Activated CD4-positive, alpha-beta T cell treated with anti-CD3 and anti-CD28 coated beads, Interleukin-2, amount 10 ng/mL, durations not matched to agents 7 days and 5 days (primary cell): ENCODE measurements at places on chromosomes 12 and 14. TPM values are rescaled to one million over a fixed set of nuclear protein-coding genes. Genes with fewer than 3 reads are reported as not detected.

The CCDC60 gene
- total RNA-seq = not detected

DNA sequence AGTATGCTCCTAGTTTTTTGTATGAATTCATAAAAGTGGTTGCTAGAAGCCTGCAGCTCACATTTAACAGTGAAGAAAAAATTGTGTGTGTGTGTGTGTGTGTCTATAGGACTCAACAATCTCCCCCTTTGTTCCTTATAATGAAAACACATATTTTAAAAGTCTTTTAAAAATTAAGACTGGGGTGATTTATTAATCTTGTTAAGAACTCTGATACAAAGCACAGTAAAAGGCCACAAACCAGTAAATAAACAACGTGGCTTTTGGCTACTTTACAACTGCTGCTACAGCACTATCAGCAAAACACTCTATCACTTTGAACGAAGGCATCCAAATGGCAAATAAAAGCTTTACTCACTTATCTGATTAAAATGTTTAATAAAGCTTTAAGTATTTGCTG is 594 bp upstream of the VCPKMT start:
- H3K4me1 ChIP-seq = peaks cover 28% of the 10 kb centered on the region
- H3K36me3 ChIP-seq = peaks cover 29% of the 10 kb centered on the region
- peak overlapping the region; percentile 95 for H3K4me3 ChIP-seq

GRCh38 chr14:65211341-65211987 is 109.1 kb upstream of the MAX start:
- H3K27ac ChIP-seq = peak overlapping the region; percentile 74
- peaks cover 3% of the 10 kb centered on the region for H3K36me3 ChIP-seq
- no peaks in the 10 kb centered on the region for H3K27me3 ChIP-seq

- no peaks in the 10 kb centered on the region for H3K27me3 ChIP-seq
- H3K27ac ChIP-seq = peak overlapping the region; percentile 93
- H3K4me1 ChIP-seq = peaks cover 43% of the 10 kb centered on the region
- peaks cover 54% of the 10 kb centered on the region for H3K36me3 ChIP-seq
- peak overlapping the region; percentile 63 for H3K4me3 ChIP-seq
- DNase-seq = peak; percentile 61
Observed at GRCh38 chr12:21509768-21510167, 8.2 kb downstream of the GOLT1B start.

The SLC8A3 gene
- total RNA-seq = not detected

The MSI1 gene
- not detected for total RNA-seq

GRCh38 chr12:117702741-117703140 is 266.0 kb downstream of the KSR2 start:
- DNase-seq = no peak
- H3K4me3 ChIP-seq = no peak overlapping the region
- no peaks in the 10 kb centered on the region for H3K4me1 ChIP-seq
- H3K27me3 ChIP-seq = no peaks in the 10 kb centered on the region
- H3K27ac ChIP-seq = no peak overlapping the region

The RAD52 gene
- total RNA-seq = 19.4 TPM

GRCh38 chr12:111285200-111285599 is 83.7 kb downstream of the PHETA1 start:
- H3K36me3 ChIP-seq = no peaks in the 10 kb centered on the region
- H3K27me3 ChIP-seq = no peaks in the 10 kb centered on the region
- no peak overlapping the region for H3K27ac ChIP-seq

DNA sequence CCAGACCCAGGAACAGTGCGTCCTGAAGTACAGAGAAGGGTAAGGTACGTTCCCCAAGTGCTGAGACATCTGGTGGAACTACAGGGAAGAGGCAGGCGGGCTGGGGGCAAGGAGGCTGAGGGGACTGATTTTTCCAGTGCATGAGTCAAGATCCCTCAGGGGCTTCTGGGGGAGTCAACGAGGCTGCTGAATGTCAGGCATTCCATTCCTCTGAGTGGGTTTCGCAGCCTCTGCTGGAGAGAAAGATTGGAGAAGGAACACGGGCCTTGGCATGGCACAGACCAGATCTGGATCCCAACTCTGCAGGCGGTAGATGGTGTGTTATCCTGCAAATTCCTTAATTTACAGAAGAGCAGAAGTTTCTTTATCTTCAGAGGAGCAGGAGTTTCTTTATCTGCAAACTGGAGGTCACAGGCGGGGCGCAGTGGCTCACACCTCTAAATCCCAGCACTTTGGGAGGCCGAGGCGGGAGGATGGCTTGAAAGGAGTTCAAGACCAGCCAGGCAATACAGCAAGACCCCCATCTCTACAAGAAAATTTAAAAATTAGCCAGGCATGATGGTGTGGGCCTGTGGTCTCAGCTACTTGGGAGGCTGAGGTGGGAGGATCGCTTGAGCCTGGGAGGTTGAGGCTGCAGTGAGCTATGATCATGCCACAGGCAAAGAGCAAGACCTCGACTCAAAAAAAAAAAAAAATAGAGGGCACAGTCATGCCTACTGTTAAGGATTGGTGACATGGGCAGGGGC is 132.6 kb upstream of the MAP1LC3B2 start:
- H3K27ac ChIP-seq = no peak overlapping the region
- H3K27me3 ChIP-seq = no peaks in the 10 kb centered on the region
- no peak overlapping the region for H3K4me3 ChIP-seq
- DNase-seq = no peak
- peaks cover 3% of the 10 kb centered on the region for H3K36me3 ChIP-seq

DNA sequence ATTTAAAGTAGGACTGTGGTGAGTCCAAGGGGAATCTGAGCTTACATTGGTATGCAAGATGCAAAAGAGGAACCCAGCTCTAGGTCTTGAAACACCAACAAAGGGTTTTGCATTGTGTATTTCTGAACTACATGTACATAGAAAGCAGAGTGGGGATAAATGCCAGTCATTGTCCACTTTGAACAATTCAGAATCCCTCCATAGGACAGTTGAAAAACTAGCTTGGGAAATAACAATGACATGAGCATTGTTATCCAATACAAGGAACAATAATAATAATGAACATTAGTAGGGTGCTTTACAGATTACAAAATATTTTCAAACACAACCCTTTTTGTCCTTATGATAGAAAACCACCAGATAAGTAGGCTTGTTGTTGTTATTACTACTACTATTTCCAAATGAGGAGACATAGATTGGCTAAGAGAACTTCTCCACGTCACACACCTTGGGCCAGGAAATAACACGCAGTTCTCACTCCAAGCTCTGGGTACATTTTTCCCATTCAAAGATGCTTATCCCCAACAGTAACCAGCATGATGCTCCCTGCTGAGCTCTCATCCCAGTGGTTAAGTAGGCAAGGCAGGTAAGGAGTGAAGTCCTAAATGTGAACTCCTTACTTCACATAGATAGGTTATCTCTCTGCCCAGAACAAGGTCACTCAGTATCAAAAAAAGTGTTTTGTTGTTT is 51.7 kb upstream of the RASSF8 start:
- no peaks in the 10 kb centered on the region for H3K4me1 ChIP-seq
- no peaks in the 10 kb centered on the region for H3K36me3 ChIP-seq
- H3K27ac ChIP-seq = no peak overlapping the region
- no peak overlapping the region for H3K4me3 ChIP-seq

- H3K4me3 ChIP-seq = no peak overlapping the region
- H3K36me3 ChIP-seq = no peaks in the 10 kb centered on the region
Observed at GRCh38 chr12:70002912-70003255, 177.9 kb downstream of the MYRFL start.

GRCh38 chr12:538731-539539 is 79.2 kb downstream of the B4GALNT3 start:
- peak overlapping the region; percentile 9 for H3K4me3 ChIP-seq
- peak overlapping the region; percentile 83 for H3K27ac ChIP-seq
- H3K4me1 ChIP-seq = peaks cover 22% of the 10 kb centered on the region
- H3K36me3 ChIP-seq = no peaks in the 10 kb centered on the region

DNA sequence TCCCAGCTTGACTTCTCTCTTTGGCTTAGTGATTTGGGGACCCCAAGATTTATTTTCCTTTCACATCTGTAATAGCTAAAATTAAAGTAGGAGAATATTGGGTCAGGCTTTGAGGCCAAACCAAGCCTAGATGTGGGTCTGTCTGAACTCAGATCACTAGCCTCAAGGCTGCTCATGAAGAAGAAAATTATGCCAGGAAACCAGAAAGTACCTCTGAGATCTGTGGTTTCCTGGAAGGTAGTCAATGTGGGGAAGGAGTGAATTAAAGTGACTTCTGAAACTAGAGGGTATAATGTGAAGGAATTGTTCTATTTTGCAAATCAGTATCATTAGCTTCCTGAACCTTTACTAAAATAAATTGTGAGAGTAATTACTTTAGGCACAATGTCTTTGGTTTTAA is 13.4 kb upstream of the CLEC12A start:
- H3K27ac ChIP-seq = peak overlapping the region; percentile 2
- H3K27me3 ChIP-seq = peaks cover 1% of the 10 kb centered on the region
- H3K4me1 ChIP-seq = peaks cover 49% of the 10 kb centered on the region
- no peak overlapping the region for H3K4me3 ChIP-seq
- H3K36me3 ChIP-seq = no peaks in the 10 kb centered on the region

GRCh38 chr12:50112456-50113218 is 601 bp downstream of the COX14 start:
- peak; percentile 29 for DNase-seq
- peaks cover 13% of the 10 kb centered on the region for H3K36me3 ChIP-seq

DNA sequence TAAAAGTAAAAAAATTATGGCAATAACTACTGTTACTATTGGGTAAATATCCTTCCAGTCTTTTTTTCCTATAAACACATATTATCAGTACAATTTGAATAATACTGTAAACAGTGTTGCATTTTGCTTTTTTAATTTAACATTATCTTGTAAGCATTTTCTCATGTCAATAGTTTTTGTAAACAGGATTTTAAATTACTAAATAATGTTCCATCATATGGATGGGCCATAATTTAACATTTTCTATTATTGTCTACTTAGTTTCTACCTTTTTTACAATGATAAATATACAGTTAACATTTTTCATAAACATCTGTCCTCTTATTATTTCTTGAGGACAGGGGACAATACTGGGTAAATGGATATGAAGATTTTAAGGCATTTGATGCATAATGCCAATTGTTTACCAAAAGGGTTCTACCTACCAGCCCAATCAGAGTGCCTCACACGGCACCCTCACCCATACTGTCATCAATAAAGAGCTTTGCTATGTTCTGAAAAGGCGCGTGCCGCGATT is 759 bp upstream of the ACVR1B start:
- H3K36me3 ChIP-seq = no peaks in the 10 kb centered on the region
- H3K27me3 ChIP-seq = peaks cover 36% of the 10 kb centered on the region

The SMCO2 gene
- 0.22 TPM for total RNA-seq

The TRAF3 gene
- total RNA-seq = 40.2 TPM

The MPHOSPH9 gene
- total RNA-seq = 162 TPM

The DCN gene
- not detected for total RNA-seq

- no peak overlapping the region for H3K4me3 ChIP-seq
- H3K27me3 ChIP-seq = peaks cover 20% of the 10 kb centered on the region
- peaks cover 20% of the 10 kb centered on the region for H3K4me1 ChIP-seq
- H3K36me3 ChIP-seq = no peaks in the 10 kb centered on the region
Observed at GRCh38 chr12:42473130-42473529, 116.4 kb downstream of the PRICKLE1 start.

The TAMALIN gene
- 6.9 TPM for total RNA-seq

DNA sequence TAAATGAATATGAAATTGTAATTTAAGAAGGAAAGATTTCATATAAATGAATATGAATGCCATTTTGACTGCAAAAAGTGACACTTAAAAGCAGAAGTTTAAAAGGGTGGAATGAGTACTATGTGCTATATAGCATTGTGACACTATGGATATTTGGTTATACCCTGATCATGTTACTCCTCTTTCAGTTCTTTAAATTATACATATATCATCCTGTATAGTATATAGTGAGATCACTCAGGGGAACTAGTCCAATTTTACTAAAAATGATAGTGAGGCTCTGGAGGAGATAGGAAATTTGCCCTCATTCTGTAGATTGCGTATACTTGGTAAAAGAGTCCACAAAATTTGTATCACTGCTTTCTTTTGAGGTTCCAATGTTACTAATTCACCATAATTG is 155.7 kb upstream of the BTG1 start:
- no peak overlapping the region for H3K27ac ChIP-seq
- H3K27me3 ChIP-seq = no peaks in the 10 kb centered on the region
- H3K36me3 ChIP-seq = peaks cover 18% of the 10 kb centered on the region
- H3K4me3 ChIP-seq = no peak overlapping the region
- H3K4me1 ChIP-seq = peaks cover 2% of the 10 kb centered on the region

DNA sequence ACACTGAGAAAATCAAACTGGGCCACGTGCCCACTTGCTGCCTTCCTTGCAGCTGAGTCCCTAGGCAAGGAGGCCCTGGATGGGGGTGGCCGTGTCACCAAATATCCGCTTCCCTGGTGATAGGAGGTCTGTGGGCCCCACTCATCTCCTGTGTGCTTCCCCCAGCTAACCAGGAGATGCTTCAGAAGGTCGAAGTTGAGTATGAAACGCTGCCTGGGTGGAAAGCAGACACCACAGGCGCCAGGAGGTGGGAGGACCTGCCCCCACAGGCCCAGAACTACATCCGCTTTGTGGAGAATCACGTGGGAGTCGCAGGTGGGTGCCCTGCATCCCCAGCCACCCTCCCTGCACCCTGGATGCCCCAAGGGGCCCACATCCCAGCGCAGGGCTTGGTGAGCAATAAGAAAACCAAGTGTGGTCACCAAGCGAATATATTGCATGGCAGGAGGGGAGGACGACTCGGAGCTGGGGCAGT is 6.8 kb upstream of the SIVA1 start:
- H3K27me3 ChIP-seq = no peaks in the 10 kb centered on the region
- H3K36me3 ChIP-seq = no peaks in the 10 kb centered on the region
- peaks cover 14% of the 10 kb centered on the region for H3K4me1 ChIP-seq
- peak overlapping the region; percentile 52 for H3K27ac ChIP-seq
- no peak for DNase-seq
- no peak overlapping the region for H3K4me3 ChIP-seq

DNA sequence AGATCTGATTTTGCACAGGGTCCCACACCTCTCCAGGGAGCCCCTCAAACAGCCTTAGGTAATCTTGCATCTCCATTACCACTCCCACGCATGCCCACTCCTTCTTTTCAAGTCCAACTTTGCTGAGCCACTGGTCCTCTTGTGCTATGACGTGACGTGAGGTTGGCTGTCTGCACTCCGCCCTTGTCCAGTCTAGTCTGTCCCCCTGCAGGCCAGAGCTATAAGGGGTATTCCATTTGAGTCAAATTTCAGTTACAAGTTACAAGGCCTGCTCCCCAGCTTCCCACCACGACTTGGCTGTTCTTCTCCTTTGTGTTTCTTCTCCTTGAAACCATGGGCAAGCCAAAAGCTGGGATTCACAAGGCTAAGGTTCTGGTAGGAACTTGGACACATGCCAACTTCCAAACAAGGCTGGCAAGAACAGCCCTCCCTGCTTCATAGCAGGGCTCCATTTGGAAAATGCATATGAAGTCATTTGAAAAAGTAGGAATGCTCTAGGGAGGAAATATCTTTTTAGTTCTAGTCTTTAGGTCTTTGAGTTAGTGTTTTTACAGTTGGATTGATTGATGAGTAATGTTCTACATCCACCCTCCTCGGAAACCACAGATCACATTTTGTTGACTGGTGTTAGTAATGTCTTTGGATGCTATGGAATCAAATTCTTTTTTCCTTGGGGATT is 49.1 kb downstream of the KCNA1 start:
- H3K36me3 ChIP-seq = no peaks in the 10 kb centered on the region
- no peaks in the 10 kb centered on the region for H3K4me1 ChIP-seq
- no peak overlapping the region for H3K27ac ChIP-seq
- no peak for DNase-seq
